ENCODE measurements at places on chromosomes 4 and X.

DNA sequence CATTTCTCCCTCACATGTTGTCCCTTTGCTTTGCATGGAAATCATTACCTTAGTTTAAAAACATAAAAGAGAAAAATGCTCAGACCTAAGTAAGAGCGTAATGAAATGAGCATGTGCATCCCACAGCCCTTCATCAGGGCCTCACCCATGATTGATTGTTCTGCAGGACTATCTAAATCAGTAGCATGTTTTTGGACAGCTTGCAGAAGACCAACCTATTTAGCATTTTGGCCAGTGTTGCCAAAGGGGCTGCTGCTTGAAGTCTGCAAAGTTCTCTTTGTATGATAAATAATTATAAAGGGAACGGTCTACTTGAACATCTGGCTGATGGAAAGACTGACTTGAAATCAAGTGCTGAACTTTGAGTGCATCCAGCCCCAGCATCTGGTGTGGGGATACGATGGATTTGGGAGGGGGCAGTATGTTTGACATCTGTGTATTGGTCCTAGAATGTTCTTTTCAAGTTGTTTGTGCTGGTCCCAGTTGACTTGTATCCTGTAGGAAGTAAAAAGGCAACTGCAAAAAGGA lies 76.1 kb upstream of the LIMCH1 start:
- DNase-seq, result no peak

GRCh38 chr4:120299631-120300030 lies 233.0 kb upstream of the MAD2L1 start:
- DNase-seq, result no peak

- DNase-seq, result no peak
Measured at GRCh38 chr4:141099326-141099725, 33.9 kb downstream of the RNF150 start.

DNA sequence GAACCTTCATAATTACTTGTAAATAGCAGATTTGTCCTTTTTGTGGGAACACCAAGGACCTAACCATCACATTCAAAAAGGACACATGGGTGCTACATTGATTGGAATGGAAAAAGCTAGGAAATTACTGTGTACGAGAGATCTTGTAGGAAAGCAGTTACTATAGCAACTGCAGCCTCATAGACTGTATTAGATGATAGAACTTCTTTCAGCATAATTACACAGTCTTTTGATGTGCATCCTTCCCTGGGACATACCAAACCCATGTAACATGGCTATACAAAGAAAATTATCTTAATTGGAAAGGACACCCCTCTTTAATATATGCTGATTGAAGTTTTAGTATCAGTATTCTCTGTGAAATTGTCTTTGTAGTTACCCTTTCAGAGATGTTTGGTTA lies 130.7 kb upstream of the CTSO start:
- no peak for DNase-seq

DNA sequence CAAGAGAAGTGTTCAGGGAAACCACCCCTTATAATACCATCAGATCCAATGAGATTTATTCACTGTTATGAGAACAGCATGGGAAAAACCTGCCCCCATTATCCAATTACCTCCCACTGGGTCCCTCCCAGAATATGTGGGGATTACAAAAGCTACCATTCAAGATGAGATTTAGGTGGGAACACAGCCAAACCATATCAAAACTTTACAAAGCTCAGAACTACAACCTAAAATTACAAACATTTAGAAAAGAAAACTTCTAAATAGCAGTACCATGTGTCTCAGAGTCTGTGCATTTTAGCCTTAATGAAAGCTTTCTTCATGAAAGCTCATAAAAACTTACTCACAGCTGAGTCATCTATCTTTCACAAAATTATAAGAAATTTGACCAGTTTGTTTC lies 1442.8 kb upstream of the PCDH7 start:
- no peak for DNase-seq

DNA sequence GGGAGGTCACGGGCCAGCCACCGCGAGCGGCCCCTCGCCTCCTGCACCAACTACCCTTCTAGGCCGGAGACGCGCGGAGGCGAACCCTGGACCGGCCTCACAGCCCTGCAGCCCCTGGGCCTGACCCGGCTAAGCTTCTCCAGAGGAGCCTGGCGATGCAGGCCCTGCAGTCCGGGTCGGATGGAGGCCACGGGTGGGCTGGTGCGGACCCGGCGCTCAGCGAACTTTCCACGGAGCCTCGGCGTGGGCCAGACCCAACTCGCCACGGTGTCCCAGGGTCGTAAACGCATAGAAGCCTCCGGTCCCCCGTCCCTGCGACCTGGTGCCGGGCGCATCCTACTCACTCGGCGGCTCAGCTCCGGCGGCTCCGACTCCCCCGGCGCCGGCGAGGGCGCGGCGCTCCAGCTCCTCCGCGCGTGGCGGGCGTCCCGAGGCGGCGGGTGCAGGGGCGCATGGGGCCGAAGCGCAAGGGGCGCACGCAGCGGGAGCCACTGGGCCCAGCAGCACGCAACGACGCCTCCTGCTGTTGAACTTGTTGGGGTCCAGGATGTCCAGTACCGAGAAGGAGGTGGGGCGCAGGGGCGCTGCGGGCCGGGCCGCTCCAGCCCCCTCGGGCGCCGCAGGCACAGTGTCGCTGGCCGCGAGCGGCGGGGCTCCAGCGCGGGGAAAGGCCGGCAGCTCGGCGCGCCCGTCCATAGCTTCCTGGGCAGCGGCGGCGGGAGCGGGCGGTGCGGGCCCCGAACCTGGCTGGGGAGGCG lies 427 bp downstream of the NKX1-1 start:
- DNase-seq, result no peak

- DNase-seq, result no peak
Measured at GRCh38 chr4:39970671-39971640, 6.8 kb downstream of the PDS5A start.

DNA sequence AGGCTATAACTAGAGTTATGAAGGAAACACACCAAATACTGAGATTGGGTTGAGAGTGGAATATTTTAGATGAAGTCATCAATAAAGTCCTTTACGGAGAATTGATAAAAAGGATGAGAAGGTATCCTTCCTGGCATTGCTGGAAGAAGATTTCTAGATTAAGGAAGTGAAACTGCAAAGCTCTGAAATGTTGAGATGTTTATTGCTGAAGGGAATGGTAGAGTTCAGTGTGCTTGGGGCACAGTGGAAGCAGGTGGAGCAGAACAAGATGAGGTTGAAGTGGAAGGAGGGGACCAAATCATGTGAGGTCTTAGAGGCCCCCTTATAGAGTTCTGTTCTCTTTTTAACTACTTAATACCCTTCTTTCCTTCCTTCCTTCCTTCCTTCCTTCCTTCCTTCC lies 848.5 kb downstream of the RAB28 start:
- DNase-seq, result no peak

GRCh38 chrX:109709129-109709631 lies 23.9 kb downstream of the ACSL4 start:
- no peak for DNase-seq

GRCh38 chr4:173362666-173363065 lies 8.1 kb upstream of the SAP30 start:
- DNase-seq, result no peak

GRCh38 chrX:79557212-79557611 lies 190.1 kb upstream of the ITM2A start:
- no peak for DNase-seq
